ENCODE measurements at places on chromosomes 6 and 20.

- no peak for DNase-seq
These were observed 156.6 kb downstream of the LRRC1 start for GRCh38 chr6:53951383-53951782.

GRCh38 chr6:139295901-139296300, 4.1 kb upstream of the TXLNB start:
- DNase-seq = no peak

GRCh38 chr6:31729515-31729978, 448 bp upstream of the DDAH2 start:
- DNase-seq = peak; percentile 95

- no peak for DNase-seq
These were observed 190.9 kb upstream of the FOXA2 start for GRCh38 chr20:22775256-22775655.

DNA sequence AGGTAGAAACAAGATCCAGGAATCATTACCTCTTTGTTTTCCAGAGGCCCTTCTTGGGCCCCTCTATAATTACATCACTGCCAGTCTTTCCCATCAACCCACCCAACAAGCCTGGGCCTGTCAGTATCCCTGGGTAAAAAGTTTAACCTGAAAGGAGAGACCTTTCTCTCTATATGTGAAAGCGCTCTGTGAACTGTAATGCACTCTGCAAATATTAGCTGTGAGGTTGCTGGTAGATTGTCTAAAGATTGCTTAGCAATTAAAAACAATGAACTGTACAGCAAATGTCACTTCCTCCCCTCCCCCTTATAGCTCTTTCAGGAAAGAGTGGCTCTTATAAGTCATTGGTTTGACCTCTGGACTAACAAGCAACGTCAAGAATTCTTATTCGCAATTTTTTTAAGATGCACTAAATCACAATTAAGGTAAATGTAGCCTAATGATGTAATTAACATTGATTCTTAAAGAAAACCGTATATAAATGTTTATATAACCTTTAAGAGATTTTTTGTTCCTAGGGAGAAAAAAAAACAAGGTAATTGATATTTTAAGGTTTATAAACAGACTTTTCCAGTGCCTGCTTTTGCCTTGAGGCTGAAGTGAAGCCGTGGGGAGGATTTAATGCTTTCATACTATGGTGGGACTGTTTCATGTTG, 18.4 kb downstream of the ECT2L start:
- DNase-seq = no peak

DNA sequence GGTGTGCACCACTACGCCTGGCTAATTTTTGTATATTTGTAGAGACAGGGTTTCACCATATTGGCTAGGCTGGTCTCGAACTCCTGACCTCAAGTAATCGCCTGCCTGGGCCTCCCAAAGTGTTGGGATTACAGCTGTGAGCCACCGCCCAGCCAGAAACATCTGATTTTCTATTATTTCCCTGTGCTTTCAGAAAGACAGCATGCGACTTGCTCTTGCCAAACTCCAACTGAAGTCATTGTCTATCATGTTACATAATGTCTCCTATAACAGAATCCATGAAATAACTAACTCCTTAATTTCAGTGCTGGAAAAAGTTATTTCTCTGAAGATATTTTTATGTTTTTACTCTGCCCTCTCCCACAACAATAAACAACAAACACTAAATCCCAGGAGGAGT, 8.5 kb downstream of the RMND1 start:
- no peak for DNase-seq

DNA sequence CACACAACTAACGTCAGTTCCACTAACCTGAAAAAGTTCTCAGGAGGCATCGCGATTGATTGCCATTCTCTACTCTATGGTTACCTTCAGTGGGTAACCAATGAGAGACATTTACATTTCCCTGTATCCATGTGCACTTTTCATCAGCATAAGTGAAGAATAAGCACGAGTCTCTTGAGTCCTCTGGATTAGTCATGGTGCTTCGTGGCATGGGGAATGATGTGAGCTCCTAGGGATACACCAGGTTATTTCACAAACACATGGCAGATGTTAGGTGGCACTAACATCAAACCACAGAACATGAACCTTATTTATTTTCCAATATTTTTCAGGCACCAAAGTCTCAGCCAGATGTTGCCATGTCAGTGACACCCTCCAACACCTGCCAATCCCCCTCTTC, 64.0 kb downstream of the FYN start:
- DNase-seq = no peak

DNA sequence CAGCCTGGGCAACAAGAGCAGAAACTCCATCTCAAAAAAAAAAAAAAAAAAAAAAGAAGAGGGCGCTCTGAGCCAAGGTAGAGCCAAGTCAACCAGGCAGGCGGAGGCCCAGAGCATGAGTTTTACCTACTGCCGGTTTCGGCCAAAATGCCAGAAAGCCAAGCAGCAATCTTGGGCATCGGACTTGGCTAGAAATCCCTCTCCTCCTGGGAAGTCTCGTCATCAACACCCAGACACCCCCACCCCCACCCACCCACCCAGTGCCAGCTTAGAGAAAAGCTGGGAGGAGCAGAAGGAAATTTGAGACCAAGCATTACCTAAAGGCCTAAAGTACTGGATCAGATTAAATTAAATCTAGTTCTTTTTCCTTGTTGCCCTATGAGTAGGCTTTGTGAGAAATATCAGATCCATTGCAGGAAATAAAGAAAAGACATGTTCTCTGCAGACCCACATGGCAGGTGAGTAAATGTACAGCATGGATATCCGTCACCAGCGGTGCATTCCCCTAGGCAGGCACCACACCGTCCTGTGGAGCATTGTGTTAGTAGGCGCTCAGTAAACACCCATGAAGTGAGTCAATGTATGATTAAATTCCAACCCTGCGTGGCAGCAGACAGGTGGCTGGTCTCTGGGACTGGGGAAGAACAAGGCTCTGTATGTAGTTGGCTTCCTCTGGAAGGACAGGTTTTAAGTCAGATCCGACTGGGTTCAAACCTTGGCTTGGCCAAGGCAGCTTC, 21.0 kb downstream of the RIPOR3 start:
- no peak for DNase-seq
